ENCODE measurements at places on chromosomes 6 and 20. TPM values are rescaled to one million over a fixed set of nuclear protein-coding genes. Genes with fewer than 3 reads are reported as not detected.

DNA sequence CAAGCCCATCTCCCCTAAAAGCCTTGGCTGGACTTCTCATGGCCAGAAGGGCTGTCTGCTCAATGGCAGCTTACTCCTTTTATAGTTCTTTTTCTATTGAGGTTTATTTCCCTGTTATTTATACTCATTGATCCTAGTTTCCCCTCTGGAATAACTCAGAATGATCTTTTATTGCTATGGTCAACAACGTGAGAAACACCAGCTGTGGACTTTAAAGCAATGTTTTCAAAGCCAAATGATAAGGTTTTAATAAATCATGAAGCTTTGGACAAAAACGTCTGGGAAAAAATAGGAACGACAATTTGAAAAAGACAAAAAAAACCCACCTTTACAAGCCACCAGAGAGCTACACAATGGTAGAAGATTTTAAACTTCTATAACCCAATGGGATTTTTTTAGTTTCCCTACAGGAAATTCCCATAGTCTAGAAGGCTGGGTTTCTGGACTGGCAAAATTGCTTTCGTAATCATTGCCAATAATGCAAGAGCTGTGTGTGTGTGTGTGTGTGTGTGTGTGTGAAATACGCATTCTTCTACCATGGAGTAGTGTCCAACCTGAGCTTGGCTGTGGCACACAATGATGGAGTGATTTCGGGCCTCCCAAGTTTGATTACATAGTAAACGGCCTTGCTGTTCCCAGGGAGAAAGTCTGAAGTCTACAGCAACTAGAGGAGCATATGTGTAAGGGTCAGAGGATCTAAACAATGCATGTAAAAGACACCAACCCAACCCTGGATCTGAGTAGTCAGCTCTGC lies 396.0 kb downstream of the SYNE1 start:
- DNase-seq = no peak

GRCh38 chr6:27605401-27606342 lies 132.8 kb upstream of the ZNF184 start:
- no peak for DNase-seq

- peak; percentile 59 for DNase-seq
These were observed 750 bp downstream of the MAP7 start for GRCh38 chr6:136549300-136550044.

DNA sequence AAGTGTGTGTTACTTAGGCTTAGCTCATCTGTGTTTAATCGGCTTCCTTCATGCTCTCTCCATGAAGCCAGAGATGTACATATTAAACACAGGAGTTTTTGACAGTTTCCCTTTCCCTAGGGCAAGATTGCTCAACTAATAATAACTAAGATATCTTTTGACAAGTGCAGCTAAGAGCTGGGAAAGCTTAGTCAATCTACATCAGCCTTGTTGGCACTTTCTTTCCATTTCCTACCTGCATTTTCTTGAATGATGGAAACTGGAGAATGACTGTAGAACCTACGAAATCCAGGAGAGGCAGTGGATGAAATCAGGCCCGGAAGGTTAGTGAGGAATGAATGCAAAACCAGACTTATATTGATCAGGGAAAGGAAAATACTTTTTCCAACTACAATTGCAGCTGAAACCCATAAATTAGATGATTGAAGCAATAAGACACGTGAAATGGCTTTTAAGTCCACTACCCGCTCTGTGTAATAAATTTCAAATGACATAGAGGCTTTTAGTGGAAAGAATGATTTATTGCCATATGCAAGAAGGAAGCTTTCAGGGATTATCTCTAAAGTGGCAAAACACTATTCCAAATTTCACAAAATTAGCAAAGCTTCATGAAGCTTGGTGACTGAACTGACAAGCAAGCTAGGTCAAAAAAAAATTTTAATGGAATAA lies 237.2 kb upstream of the ID4 start:
- DNase-seq = no peak

DNA sequence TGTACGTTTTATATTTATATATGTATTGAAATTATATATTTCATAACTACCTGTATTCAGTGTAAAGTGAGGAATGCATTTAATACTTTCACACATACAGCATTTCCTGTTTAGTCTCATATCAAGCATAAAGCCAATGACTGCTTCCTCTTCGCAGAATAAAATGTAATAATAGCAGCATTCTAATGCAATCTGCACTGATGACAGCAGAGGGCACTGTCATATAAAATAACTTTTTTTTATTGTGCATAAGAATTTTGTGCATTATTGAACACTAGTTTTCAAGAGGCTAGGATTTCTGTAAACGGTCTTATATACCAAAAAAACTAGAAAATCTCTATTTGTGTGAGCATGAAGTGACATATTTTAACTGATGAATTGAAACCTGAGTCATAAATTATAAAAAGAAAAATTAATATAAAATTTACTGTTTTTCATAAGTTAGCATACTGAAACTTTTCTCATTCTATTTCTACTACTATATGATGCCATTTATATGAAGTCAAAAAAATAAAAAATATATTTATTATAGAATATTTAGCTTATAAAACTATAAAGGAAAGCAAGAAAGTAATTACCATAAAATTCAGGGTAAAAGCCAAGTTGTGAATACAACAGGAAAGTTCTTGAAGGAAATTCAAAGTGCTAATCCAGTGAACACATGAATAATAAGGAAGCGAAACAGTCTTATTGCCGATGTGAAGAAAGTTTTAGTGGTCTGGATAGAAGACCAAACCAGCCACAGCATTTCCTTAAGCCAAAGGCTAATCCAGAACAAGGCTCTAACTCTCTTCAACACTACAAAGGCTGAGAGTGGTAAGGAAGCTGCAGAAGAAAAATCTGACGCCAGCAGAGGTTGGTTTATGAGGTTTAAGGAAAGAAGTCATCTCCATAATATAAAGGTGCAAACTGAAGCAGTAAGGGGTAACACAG lies 36.3 kb downstream of the RNF146 start:
- DNase-seq = no peak

GRCh38 chr20:3651204-3651962 lies 11.8 kb downstream of the GFRA4 start:
- no peak for DNase-seq

DNA sequence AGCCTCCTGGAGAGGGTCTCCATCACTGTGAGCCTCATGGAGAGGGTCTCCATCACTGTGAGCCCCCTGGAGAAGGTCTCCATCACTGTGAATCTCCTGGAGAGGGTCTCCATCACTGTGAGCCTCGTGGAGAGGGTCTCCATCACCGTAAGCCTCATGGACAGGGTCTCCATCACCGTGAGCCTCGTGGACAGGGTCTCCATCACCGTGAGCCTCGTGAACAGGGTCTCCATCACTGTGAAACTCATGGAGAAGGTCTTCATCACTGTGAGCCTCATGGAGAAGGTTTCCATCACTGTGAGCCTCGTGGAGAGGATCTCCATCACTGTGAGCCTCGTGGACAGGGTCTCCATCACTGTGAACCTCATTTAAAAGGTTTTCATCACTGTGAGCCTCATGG lies 140.0 kb downstream of the ERMARD start:
- no peak for DNase-seq

DNA sequence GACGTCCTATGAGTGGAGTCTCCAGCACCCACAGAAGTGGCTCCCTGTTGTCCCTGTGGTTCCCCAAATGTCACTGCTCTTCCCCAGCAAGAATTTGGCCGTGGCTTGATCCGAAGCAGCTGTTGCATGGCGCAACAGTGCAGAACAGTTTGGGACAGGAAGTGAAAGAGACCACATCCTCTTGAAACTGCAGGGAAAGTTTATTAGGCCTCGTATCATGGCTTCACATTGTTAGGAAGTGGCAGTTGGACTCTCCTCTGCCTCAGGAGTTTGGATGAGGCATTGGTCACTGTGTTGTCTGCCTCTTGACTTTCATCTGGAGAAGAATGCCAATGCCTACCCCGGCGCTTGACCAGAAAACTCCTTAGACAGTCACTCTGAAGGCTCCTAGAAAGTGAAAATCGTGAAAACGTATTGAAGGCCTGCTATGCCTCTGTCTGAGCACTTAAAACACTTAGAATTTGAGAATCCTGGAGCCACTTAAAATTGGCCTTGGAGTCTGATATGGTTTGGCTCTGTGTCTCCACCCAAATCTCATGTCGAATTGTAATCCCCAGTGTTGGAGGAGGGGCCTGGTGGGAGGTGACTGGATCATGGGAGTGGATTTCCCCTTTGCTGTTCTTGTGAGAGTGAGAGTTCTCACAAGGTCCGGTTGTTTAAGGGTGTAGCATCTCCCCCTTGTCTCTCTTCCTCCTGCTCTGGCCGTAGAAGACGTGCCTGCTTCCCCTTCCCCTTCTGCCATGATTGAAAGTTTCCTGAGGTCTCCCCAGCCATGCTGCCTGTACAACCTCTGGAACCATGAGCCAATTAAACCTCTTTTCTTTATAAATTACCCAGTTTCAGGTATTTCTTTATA lies 334.9 kb upstream of the JARID2 start:
- no peak for DNase-seq

DNA sequence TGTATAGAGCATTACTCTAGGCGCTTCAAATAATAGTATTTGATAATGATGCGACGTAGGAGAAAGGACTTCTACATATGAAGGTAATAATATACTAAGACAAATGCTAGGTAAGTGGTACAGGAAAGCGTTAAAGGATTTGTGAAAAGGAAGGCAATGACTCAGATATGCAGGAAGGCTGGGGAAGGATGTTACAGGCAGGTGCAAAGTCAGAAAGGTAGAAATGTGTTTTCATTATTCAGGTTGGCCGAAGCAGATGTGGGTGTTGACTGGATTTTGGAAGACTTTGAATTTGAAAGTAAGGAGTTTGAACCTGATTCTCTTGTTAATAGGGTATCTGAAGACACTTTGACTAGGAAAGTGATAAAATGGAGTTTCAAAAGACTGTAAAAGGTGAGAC lies 51.0 kb downstream of the STK4 start:
- no peak for DNase-seq

DNA sequence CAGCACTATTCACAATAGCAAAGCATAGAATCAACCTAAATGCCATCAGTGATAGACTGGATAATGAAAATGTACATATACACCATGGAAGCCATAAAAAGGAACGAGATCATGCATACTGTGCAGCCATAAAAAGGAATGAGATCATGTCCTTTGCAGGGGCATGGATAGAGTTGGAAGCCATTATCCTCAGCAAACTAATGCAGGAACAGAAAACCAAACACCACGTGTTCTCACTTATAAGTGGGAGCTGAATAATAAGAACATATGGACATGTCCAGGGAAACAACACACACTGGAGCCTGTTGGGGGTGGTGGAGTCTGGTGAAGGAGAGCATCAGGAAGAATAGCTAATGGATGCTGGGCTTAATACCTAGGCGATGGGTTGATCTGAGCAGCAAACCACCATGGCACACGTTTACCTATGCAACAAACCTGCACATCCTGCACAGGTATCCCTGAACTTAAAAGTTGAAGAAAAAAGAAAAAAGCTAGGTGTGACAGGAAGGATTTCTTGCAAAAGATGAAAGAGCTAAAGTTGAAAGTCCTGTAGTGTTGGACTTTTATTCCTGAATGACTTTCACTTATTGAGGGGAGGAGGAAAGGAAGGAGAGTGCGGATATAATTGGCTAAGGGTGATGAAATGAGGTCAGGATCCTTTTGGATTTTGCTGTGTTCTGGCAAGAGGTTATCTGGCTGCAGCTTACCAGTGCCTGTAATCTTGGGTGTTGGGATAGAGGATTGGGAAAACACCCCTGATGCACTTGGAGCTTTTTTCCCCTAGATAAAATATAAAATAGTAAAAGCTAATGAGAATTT lies 8.5 kb downstream of the TRMT11 start:
- no peak for DNase-seq

DNA sequence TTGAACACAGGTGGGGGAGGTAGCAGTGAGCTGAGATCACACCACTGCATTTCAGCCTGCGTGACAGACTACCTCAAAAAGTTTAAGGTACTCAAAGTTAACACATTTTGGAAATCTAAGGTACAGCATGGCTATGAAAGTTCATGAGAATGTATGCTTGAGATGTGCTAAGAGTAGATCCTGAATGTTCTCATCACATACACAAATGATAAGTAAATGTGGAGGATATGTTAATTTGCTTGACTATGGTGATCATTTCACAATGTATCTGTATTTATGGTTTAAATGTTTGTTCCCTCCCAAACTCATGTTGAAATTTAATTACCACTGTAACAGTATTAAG lies 20.1 kb upstream of the SERPINB1 start:
- DNase-seq = no peak

Gene LST1
- 7.1 TPM for total RNA-seq

Gene TP53INP2
- total RNA-seq = 12.1 TPM

Gene MRPS26
- 38.5 TPM for total RNA-seq
